Activated CD4-positive, alpha-beta T cell treated with anti-CD3 and anti-CD28 coated beads, Interleukin-10, Interleukin-2, amounts not matched to agents 100 ng/mL and 50 ng/mL, durations not matched to agents 16 hours and 8 hours (primary cell): ENCODE measurements at places on chromosomes 4 and X.

GRCh38 chrX:130176354-130176776 lies 4.6 kb downstream of the RAB33A start:
- no peak for DNase-seq

- DNase-seq: no peak
Observed at GRCh38 chr4:165398570-165398969, 19.8 kb downstream of the CPE start.

GRCh38 chr4:173835903-173836302 lies 305.9 kb upstream of the HAND2 start:
- no peak for DNase-seq

DNA sequence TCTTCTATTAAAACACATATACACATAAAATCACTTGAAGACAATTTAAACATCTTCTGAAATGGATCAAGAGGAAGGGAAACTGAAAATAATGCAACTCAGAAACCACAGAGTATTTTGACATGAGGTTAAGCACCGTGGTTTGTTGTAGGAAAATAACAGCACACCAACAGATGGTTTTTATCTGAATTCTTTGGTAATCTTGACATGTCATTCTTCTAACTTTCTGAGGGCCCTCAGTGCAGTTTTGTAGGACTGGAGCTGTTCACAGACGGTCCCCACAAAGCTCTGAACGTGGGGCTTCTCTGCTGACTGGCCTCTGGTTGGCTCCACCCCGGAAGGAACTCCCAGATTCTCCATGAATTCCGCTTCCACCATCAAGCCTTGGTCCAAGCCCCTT lies 16.0 kb upstream of the TLR8 start:
- no peak for DNase-seq

- DNase-seq: peak; percentile 58
Observed at GRCh38 chr4:6278801-6279197, 9.1 kb downstream of the WFS1 start.

GRCh38 chr4:7075962-7076695 lies 8.3 kb upstream of the GRPEL1 start:
- DNase-seq: no peak

GRCh38 chrX:13693341-13693961 lies 4.5 kb downstream of the RAB9A start:
- DNase-seq: no peak

DNA sequence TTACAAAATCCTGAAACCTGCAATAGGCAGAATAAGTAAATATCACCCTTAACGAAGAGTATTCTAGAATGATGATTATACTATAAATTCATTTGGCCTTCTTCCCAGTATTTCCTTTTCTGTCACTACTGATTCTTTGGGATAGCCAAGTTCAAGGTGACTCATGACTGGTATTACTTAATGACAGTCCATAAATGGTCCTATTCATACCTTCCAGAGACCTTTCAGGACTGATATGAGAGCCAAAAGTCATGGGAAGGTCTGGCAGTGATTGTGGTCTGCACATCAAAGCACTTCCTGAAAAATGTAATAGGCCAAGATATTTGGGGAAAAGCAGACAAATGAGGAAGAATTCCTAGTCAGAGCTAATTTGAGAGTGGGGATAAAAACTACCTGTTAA lies 239.6 kb upstream of the FAM47A start:
- no peak for DNase-seq

GRCh38 chrX:106612393-106612763 lies 600 bp downstream of the RADX start:
- DNase-seq: peak; percentile 1
